ENCODE measurements at places on chromosomes 2 and 18.

- DNase-seq, result no peak
Measured at GRCh38 chr2:143146815-143147530, 17.8 kb downstream of the ARHGAP15 start.

DNA sequence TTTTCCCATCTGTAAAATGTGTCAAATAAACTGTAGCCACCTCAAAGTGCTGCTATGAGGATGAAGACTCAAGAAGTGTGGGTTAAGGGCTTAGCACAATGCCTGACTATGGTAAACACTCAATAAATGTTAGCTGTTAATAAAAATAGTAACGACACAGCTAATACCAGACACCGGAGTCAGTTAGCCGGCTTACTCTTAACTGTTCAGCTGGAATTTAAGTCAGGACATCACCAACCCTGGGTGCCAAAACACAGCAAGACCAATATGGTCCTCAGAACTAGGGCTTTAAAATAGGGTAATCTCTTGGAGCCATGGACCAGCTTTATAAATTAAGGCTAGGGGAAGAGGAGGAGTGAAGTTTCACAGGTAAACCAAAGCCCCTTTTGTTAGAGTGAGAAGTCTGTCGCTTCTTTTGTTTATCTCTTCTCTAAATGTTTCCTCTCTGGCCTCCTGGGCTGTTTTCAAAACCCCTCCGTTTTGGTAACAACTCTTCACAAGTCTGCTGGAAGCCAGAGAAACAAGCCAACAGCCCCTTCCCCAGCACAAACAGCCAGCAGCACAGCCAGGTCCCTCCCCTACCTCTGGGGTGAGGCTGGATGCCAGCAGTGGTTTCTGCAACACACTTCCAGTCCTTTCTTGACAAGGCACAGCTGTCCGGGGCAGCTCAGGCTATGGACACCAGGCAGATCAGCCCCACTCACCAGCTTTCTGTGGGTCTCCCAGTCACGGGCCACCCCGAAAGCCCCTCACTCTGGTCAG, 13.8 kb upstream of the FZD7 start:
- DNase-seq, result no peak

DNA sequence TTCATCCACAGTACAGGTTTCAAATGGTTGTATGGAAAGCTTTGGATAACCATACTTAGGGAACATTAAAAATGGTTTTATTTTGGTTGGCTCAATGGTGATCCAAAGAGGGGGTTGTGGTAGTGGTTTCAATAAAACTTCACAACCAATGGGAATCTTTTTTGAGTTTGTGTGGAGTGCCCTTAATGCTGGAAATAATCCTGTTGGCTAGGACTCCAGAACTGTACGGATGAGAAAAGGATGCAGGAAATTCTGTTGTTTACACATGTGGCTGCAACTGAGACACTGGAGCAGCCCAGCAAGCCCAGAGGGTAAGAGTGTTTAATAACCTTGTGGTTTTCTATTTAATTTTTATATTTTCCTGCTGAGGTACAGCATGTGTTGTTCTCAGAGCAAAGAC, at the start of gene CCDC102B:
TSS of gene CCDC102B (plus strand) at position 210 of the 400 bp plus-strand sequence. CDS start 38,684 bp downstream, outside the sequence.
- no peak for DNase-seq

DNA sequence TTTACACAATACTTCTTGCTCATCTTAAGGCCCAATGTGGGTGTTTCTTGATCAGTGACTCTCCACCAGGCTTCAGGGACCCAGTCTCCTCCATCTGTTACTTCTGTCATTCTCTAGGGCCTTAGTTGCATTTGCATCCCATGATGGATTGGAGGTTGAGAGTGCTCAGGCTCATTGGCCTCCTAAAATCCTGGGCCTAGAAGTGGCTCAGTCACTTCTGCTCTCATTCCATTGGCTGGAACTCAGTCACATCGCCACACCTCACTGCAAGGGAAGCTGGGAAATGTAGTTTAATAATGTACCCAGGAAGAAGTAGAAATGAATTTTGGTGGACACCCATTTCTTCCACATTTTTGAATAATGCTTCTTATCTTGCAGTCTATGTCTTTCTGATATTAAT, 223.5 kb downstream of the HRH4 start:
- no peak for DNase-seq

GRCh38 chr2:236871500-236872001, 214.1 kb upstream of the COPS8 start:
- DNase-seq, result no peak

DNA sequence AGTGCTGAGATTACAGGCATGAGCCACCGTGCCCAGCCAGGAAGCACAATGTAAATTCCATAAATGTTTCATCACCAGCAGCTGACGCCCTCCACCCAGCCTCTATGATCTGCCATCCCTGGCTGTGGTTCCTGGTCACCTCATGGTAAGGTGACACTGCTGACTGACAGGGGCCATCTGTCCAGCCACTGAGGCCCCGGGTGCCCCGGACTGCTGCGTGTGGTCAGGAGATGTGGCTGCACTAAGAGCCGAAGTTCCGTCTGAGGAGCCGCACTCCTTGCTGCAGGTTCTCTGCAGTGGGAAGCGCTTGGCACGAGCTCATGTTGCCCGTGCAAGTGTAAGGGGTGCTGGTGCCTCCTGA, 10.9 kb downstream of the NTSR2 start:
- DNase-seq, result no peak

DNA sequence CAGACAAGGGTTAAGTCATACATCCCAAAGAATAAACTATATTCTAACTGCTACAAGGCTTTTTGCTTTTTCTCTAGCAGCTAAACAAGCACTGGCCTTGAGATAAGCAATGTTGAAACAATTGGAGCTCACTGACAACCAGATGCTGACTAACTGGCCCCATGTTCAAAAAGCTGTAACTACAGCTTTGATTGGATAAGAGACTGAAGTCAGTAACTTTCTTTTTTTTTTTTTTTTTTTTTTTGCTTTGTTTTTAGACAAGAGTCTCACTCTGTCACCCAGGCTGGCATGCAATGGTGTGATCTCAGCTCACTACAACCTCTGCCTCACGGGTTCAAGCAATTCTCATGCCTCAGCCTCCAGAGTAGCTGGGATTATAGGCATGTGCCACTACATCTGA, 45.4 kb upstream of the TMEM163 start:
- no peak for DNase-seq

- no peak for DNase-seq
Measured at GRCh38 chr18:4807604-4808293, 352.6 kb upstream of the DLGAP1 start.

DNA sequence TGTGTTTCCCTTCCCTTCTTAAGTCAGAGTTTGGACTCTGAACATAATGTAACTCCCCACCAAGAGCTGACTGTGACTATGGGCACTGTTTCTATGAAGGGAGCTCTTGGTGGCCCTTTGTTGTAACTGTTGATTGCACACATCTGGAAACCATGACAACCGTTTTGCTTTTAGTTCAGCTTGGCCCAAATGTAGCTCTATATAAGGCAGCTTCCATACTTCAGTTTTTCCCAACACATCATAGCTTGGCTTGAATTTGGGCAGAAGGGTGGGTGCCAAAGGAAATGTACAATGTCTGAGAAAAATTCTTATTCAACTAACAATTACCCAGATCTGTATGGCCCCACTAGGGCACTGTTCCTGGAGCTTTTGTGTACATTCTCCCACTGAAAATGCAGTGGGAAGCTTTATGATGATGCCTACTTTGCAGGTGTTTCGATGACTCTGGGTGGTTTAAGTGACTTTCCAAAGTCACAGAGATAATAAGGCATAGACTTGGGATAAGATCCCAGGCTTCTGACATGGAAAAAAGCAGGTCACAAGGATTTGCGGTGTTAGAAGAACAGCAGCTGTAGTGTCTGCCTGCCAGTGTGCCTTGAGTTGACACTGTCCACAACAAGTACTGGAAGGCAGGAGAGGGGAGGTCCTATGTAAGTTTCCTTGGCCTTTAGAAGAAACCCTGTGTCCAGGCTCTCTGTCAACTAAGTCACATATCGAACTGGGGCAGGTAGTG, 2.4 kb upstream of the CETN1 start:
- no peak for DNase-seq

- DNase-seq, result no peak
Measured at GRCh38 chr2:9483107-9483506, 8.8 kb downstream of the IAH1 start.

DNA sequence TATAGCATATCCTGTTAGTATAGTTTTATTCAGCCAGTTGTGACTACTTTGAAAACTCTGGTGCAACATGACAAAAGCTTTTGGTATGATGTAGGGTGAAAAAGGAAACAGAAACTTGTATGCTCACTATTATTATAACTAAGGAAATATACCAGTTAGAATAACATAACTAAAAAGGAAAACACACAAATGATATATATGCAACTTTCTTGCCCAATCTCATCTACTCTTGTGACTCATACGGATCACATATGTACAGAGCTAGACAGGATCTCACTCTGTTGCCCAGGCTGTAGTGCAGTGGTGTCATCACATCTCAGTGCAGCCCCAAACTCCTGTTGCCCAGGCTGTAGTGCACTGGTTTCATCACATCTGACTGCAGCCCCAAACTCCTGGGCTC, 12.4 kb upstream of the TLK1 start:
- DNase-seq, result no peak

- DNase-seq, result no peak
Measured at GRCh38 chr18:57331718-57332117, 20.6 kb upstream of the ST8SIA3 start.

- DNase-seq, result no peak
Measured at GRCh38 chr2:136131484-136131960, 13.6 kb upstream of the CXCR4 start.

GRCh38 chr2:39139511-39140237, 18.8 kb upstream of the SOS1 start:
- no peak for DNase-seq
